ENCODE measurements at places on chromosomes 11 and 22.

GRCh38 chr11:107691000-107691750, 20.7 kb downstream of the SLN start:
- DNase-seq: no peak

DNA sequence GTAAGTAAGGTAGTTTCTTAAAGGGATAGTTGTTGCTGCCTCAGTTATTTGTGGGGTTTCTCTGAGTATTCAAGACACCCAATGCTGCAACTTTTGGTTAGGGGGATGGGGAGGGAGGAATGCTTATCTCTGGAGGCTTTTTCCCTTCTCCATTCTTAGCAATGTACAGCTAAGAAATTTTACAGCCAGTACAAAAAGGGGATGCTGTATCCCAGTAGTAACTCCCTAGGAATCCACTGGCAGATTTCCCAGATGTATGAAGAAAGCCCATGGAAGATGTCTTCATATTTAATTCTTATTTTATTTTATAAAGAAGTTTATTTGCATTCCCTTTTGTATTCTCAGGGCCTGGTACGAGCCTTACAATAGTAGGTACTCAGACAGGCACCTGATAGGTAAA, 154.8 kb downstream of the ENTHD1 start:
- no peak for DNase-seq

- DNase-seq: no peak
These were observed 13.9 kb downstream of the FZD4 start for GRCh38 chr11:86941077-86941870.

DNA sequence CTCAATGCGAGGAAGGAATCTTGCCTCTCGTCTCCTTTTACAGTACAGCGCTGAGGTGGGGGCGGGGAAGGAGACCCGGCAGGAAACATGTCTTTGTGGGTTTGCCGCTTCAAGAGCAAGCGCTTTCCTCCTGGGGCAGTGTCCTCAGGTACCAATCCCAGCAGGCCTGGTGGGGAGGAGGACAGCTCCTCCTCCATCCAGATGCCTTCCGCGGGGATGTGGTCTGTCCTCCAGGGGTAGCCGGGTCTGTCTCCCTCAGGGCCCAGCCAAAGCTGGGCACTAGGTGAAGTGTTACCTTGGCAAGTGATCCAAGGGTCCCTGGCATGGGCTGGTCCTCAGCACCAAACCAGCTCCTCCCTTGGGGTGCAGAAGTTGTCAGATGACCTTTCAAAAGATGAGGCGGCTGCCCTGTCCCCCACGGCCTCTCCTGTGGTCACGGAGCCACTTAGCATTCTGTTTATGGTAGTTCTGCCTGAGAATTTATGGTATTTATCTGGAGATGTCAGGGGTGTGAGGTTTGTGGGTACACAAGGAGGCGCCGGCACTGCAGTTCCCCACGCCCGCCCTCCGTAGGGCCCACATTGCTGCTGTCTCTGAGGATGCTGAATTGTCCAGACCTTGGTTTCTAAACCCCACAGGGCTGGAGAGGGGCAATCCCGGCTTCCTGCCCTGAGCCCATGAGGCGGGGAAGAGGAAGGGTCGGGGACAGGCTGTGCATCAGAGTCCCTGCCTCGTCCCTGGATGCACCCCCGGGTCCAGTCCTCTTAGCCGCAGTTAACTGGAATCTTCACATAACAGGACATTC, 93.5 kb upstream of the ANO1 start:
- DNase-seq: no peak

All from glomerular endothelial cell (primary cell).